ENCODE measurements at places on chromosomes 7 and 10. TPM values are rescaled to one million over a fixed set of nuclear protein-coding genes. Genes with fewer than 3 reads are reported as not detected.

The OR2A5 gene
- total RNA-seq, result not detected

The ACTL6B gene
- 2.1 TPM for total RNA-seq

The ZNF425 gene
- 4.0 TPM for total RNA-seq

The PTN gene
- 28.6 TPM for total RNA-seq

The TMEM236 gene
- total RNA-seq, result 0.11 TPM

The POMZP3 gene
- total RNA-seq, result 6.2 TPM

The FAM13C gene
- 0.23 TPM for total RNA-seq

The C7orf57 gene
- total RNA-seq, result 0.56 TPM

The C10orf62 gene
- not detected for total RNA-seq

The CYREN gene
- 46.2 TPM for total RNA-seq

The PALD1 gene
- 31.8 TPM for total RNA-seq

The NPC1L1 gene
- not detected for total RNA-seq

The MARCHF5 gene
- 26.8 TPM for total RNA-seq

The GRID1 gene
- 0.15 TPM for total RNA-seq

The PLEKHS1 gene
- not detected for total RNA-seq

The MGMT gene
- total RNA-seq, result 9.1 TPM

The PCGF6 gene
- total RNA-seq, result 16.2 TPM

The ZNF853 gene
- total RNA-seq, result 5.5 TPM

The DOCK1 gene
- 53.0 TPM for total RNA-seq

The COL17A1 gene
- total RNA-seq, result 1.9 TPM

The NXPH1 gene
- total RNA-seq, result 0.40 TPM

The DKK1 gene
- total RNA-seq, result 0.61 TPM

The HTR7 gene
- total RNA-seq, result 26.9 TPM

The FAM25C gene
- total RNA-seq, result not detected

The NPFFR1 gene
- 0.06 TPM for total RNA-seq

The ADAMTS14 gene
- total RNA-seq, result 2.3 TPM

The SMO gene
- 61.2 TPM for total RNA-seq

The CYTH3 gene
- 9.7 TPM for total RNA-seq

The TEX47 gene
- total RNA-seq, result not detected

The ITPRIP gene
- 16.9 TPM for total RNA-seq

The IL6 gene
- total RNA-seq, result 0.41 TPM

The JMJD1C gene
- total RNA-seq, result 208 TPM

The GIMAP5 gene
- not detected for total RNA-seq

The TRIL gene
- total RNA-seq, result 5.8 TPM

The SFTPD gene
- 0.54 TPM for total RNA-seq

The H2BK1 gene
- total RNA-seq, result not detected

The FOXI2 gene
- total RNA-seq, result 1.0 TPM

The NACAD gene
- total RNA-seq, result 6.4 TPM

The GPR158 gene
- 0.86 TPM for total RNA-seq

The MRPS33 gene
- 62.6 TPM for total RNA-seq

The VPS37D gene
- 3.8 TPM for total RNA-seq

The NKX1-2 gene
- 34.9 TPM for total RNA-seq

The ANXA8 gene
- total RNA-seq, result not detected

The SPDYE9 gene
- not detected for total RNA-seq

The FANK1 gene
- total RNA-seq, result not detected

The GBX1 gene
- not detected for total RNA-seq

The MSS51 gene
- 1.9 TPM for total RNA-seq

The CYP3A7 gene
- not detected for total RNA-seq

The TRPV5 gene
- total RNA-seq, result not detected

The AKR1C8 gene
- not detected for total RNA-seq

The PPP1R17 gene
- total RNA-seq, result 2.5 TPM

The RSPH10B gene
- 0.17 TPM for total RNA-seq

The CALHM3 gene
- total RNA-seq, result 0.17 TPM

The ZNF212 gene
- 19.3 TPM for total RNA-seq

The GPER1 gene
- 0.24 TPM for total RNA-seq

The HOGA1 gene
- 0.28 TPM for total RNA-seq

All from H1 (cell line).